ENCODE measurements at places on chromosomes 16 and 17. TPM values are rescaled to one million over a fixed set of nuclear protein-coding genes. Genes with fewer than 3 reads are reported as not detected.

DNA sequence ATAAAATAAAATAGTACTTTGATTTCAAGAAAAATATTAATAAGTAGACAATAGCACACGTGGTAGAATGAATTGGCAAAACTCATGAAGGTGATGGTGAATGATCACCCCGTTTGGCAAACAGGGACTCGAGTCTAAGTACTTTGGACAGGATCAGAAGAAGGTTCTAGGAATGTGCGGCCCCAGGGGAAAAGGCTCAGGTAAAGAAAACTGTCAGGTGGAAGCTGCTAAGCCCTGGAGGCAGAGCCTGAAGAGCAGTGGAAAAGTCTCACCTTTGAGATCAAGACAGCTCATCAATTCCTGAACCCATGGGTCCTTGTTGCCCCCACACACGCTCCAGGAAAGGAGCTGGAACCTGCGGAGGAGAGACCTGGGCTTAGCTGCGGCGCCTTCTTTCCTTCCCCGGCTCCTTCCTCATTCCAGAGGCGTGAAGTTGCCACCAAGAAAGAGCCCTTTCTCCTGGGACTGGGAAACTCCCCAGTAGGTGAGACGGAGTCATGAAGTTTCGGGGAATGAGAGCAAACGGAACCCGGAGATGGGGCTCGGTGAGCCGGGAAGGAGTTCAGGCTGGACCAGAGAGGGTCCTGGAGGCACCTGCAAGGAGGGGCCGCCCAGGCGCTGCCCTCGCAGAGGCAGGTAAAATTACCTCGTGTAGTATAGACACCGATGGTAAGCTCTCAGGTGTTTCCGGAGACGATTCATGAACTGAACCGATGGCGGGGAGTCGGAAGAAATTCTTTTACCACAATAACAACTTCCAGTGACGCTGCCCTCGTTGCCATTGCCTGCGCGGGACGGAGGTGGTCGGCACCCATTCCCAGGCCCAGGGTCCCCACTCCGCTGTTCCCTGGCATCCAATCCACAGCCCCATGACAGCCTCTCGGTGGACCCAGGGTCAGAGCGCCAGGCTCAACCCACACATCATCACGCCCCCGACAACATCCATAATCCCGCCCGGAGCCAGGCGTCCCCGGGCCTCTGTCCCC is 1.2 kb upstream of the ZMYND15 start:
- no peaks in the 10 kb centered on the region for H3K4me1 ChIP-seq
- H3K27me3 ChIP-seq = peaks cover 35% of the 10 kb centered on the region
- H3K36me3 ChIP-seq = 0 out of 2 replicates have a peak, but pooled peaks cover 2% of the 10 kb centered on the region
- DNase-seq = no peak
- no peak overlapping the region for H3K27ac ChIP-seq

- no peak overlapping the region for H3K27ac ChIP-seq
- H3K4me3 ChIP-seq = no peak overlapping the region
- no peak for DNase-seq
- no peaks in the 10 kb centered on the region for H3K27me3 ChIP-seq
- H3K4me1 ChIP-seq = no peaks in the 10 kb centered on the region
- H3K36me3 ChIP-seq = peaks cover 91% of the 10 kb centered on the region
Observed at GRCh38 chr17:4170639-4171280, 27.8 kb downstream of the CYB5D2 start.

Gene ENPP7
- total RNA-seq = not detected

GRCh38 chr16:56306690-56307533 is 115.6 kb downstream of the GNAO1 start:
- H3K4me1 ChIP-seq = no peaks in the 10 kb centered on the region
- H3K27ac ChIP-seq = no peak overlapping the region
- no peak overlapping the region for H3K4me3 ChIP-seq
- DNase-seq = no peak
- no peaks in the 10 kb centered on the region for H3K27me3 ChIP-seq
